ENCODE measurements at places on chromosomes 12 and 14.

- no peaks in the 10 kb centered on the region for H3K36me3 ChIP-seq
- H3K27ac ChIP-seq, result no peak overlapping the region
- H3K27me3 ChIP-seq, result no peaks in the 10 kb centered on the region
- H3K4me3 ChIP-seq, result no peak overlapping the region
- H3K4me1 ChIP-seq, result peaks cover 41% of the 10 kb centered on the region
- no peak for DNase-seq
Measured at GRCh38 chr12:48031135-48031960, 27.1 kb upstream of the COL2A1 start.

DNA sequence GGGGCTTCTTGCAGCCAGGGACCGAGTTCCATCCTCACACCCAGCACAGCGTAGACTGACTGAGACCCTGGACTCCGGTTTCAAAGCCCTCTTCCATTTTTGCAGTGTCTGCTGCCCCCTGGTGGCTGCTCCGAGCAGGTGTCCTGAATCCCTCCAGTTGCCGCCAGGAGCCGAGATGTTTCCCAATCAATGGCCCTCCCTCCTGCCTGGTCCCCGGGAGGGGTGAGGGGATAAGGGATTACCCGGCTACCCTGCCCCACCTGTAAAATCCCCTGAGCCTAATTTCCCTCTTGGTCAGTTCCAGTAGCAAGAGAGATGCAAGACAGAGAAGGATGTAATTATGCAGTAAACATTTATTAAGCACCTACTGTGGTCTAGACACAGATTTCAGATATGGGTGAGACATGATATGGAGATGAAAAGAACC is 55.0 kb downstream of the PHETA1 start:
- H3K4me3 ChIP-seq, result no peak overlapping the region
- H3K4me1 ChIP-seq, result no peaks in the 10 kb centered on the region
- peaks cover 10% of the 10 kb centered on the region for H3K36me3 ChIP-seq
- DNase-seq, result peak; percentile 90
- H3K27me3 ChIP-seq, result peaks cover 3% of the 10 kb centered on the region

DNA sequence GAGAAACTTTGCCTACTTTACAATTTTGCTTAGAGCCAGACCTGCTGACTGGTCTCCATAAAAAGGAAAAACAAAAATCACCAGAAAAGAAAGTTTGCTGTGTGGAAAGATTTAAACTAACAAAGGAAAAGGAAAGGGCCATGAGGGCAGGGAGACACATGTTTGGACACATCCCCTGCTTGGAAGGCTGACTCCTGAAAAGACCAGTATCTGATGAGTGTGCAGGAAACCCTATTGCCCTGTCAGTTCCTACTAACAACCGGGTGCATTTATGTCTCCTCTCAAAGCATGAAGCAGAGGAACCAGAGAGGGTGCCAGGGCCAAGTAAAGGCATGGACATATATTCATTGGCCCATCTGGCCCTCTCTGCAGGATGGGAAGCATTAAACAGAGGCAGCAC is 7.0 kb upstream of the STAB2 start:
- no peak overlapping the region for H3K27ac ChIP-seq
- H3K36me3 ChIP-seq, result no peaks in the 10 kb centered on the region

- H3K27me3 ChIP-seq, result no peaks in the 10 kb centered on the region
- H3K36me3 ChIP-seq, result peaks cover 33% of the 10 kb centered on the region
- no peak overlapping the region for H3K4me3 ChIP-seq
- no peaks in the 10 kb centered on the region for H3K4me1 ChIP-seq
- DNase-seq, result no peak
- no peak overlapping the region for H3K27ac ChIP-seq
Measured at GRCh38 chr12:46227616-46228015, 41.2 kb downstream of the SLC38A1 start.

GRCh38 chr12:94242901-94243300 is 94.5 kb downstream of the PLXNC1 start:
- no peak overlapping the region for H3K4me3 ChIP-seq
- no peak for DNase-seq
- no peak overlapping the region for H3K27ac ChIP-seq
- H3K36me3 ChIP-seq, result no peaks in the 10 kb centered on the region

- H3K27ac ChIP-seq, result no peak overlapping the region
- peaks cover 3% of the 10 kb centered on the region for H3K4me1 ChIP-seq
- H3K27me3 ChIP-seq, result peaks cover 6% of the 10 kb centered on the region
- no peak overlapping the region for H3K4me3 ChIP-seq
Measured at GRCh38 chr12:92756898-92757596, 54.3 kb downstream of the PLEKHG7 start.

DNA sequence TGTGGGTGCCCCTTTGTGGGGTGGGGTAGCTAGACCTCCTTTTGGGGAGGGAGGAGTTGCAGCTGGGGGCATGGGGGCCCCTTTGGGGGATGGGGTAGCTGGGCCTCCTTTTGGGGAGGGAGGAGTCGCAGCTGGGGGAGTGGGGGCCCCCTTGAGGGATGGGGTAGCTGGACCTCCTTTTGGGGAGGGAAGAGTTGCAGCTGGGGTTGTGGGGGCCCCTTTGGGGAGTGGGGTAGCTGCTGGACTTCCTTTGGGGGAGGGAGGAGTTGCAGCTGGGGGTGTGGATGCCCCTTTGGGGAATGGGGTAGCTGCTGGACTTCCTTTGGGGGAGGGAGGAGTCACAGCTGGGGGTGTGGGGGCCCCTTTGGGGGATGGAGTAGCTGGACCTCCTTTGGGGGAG is 7.0 kb downstream of the NACA start:
- H3K4me3 ChIP-seq, result no peak overlapping the region
- H3K27ac ChIP-seq, result no peak overlapping the region
- peaks cover 52% of the 10 kb centered on the region for H3K36me3 ChIP-seq
- peaks cover 76% of the 10 kb centered on the region for H3K4me1 ChIP-seq
- no peak for DNase-seq
- no peaks in the 10 kb centered on the region for H3K27me3 ChIP-seq

GRCh38 chr12:108734200-108734906 is 3.0 kb upstream of the CORO1C start:
- peaks cover 12% of the 10 kb centered on the region for H3K4me1 ChIP-seq
- no peak for DNase-seq
- H3K4me3 ChIP-seq, result no peak overlapping the region
- H3K27me3 ChIP-seq, result no peaks in the 10 kb centered on the region

- H3K4me3 ChIP-seq, result no peak overlapping the region
- H3K27ac ChIP-seq, result no peak overlapping the region
- no peaks in the 10 kb centered on the region for H3K36me3 ChIP-seq
- H3K27me3 ChIP-seq, result no peaks in the 10 kb centered on the region
- peaks cover 31% of the 10 kb centered on the region for H3K4me1 ChIP-seq
Measured at GRCh38 chr12:19186722-19187661, 57.5 kb downstream of the PLEKHA5 start.

GRCh38 chr12:10501030-10501429 is 4.7 kb upstream of the EIF2S3B start:
- H3K27me3 ChIP-seq, result no peaks in the 10 kb centered on the region
- no peak overlapping the region for H3K4me3 ChIP-seq
- no peaks in the 10 kb centered on the region for H3K36me3 ChIP-seq
- H3K4me1 ChIP-seq, result no peaks in the 10 kb centered on the region

DNA sequence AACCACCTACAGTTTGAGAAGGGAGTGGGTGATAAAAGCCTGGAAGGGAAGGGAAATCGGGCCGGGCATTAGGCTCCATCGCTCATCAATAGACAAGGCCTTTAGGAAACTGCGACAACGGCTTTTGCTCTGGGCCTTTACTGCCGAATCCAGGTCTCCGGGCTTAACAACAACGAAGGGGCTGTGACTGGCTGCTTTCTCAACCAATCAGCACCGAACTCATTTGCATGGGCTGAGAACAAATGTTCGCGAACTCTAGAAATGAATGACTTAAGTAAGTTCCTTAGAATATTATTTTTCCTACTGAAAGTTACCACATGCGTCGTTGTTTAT is 261 bp upstream of the RNU7-1 start:
- peak overlapping the region; percentile 94 for H3K4me3 ChIP-seq
- peaks cover 47% of the 10 kb centered on the region for H3K4me1 ChIP-seq
- DNase-seq, result peak; percentile 74
- no peaks in the 10 kb centered on the region for H3K27me3 ChIP-seq

- H3K4me3 ChIP-seq, result no peak overlapping the region
- DNase-seq, result peak; percentile 37
- no peaks in the 10 kb centered on the region for H3K27me3 ChIP-seq
- peak overlapping the region; percentile 79 for H3K27ac ChIP-seq
- peaks cover 5% of the 10 kb centered on the region for H3K36me3 ChIP-seq
Measured at GRCh38 chr12:98439981-98440581, 75.3 kb upstream of the TMPO start.

- H3K36me3 ChIP-seq, result peaks cover 1% of the 10 kb centered on the region
- no peak overlapping the region for H3K27ac ChIP-seq
- no peak overlapping the region for H3K4me3 ChIP-seq
- H3K4me1 ChIP-seq, result no peaks in the 10 kb centered on the region
Measured at GRCh38 chr14:37150414-37150813, 22.0 kb downstream of the SLC25A21 start.

GRCh38 chr12:105492591-105493545 is 162.4 kb downstream of the C12orf75 start:
- DNase-seq, result no peak
- H3K4me1 ChIP-seq, result peaks cover 18% of the 10 kb centered on the region
- peak overlapping the region; percentile 91 for H3K27ac ChIP-seq
- H3K4me3 ChIP-seq, result no peak overlapping the region
- H3K36me3 ChIP-seq, result peaks cover 7% of the 10 kb centered on the region

DNA sequence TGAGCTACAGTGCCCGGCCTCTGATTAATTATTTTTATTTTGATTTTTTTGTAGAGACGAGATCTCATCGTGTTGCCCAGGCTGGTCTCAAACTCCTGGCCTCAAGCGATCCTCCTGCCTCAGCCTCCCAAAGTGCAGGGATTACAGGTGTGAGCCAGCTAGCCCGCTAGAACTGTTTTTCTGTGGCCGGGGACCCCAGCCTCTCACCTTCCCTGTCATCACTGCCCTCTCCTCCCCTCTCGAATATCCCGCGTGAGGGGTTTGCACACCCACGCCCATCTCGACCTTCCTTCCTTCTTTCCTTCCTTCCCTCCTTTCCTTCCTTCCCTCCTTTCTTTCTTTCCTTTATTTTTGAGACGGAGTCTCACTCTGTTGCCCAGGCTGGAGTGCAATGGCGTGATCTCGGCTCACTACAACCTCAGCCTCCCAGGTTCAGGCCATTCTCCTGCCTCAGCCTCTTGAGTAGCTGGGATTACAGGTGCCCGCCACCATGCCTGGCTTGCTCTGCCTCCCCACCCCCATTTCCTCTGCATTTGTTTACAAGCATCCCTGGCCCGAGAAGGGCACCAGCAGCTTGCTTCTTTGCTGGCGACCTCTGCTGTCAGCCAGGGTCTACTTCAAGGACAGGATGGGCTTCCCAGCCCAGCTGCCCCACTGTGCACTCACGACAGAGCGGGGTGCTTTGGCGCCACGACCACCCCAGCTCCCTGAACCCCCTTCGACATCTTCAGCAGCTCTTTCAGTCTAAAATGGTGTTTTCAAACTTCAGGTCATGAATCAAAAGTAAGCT is 4.3 kb upstream of the TRAF3 start:
- H3K27ac ChIP-seq, result no peak overlapping the region
- peaks cover 11% of the 10 kb centered on the region for H3K4me1 ChIP-seq
- H3K27me3 ChIP-seq, result no peaks in the 10 kb centered on the region
- H3K36me3 ChIP-seq, result no peaks in the 10 kb centered on the region
- DNase-seq, result no peak

- no peak overlapping the region for H3K4me3 ChIP-seq
- H3K27ac ChIP-seq, result no peak overlapping the region
- peaks cover 41% of the 10 kb centered on the region for H3K4me1 ChIP-seq
- no peaks in the 10 kb centered on the region for H3K36me3 ChIP-seq
Measured at GRCh38 chr14:61516118-61516743, 179.1 kb upstream of the HIF1A start.

DNA sequence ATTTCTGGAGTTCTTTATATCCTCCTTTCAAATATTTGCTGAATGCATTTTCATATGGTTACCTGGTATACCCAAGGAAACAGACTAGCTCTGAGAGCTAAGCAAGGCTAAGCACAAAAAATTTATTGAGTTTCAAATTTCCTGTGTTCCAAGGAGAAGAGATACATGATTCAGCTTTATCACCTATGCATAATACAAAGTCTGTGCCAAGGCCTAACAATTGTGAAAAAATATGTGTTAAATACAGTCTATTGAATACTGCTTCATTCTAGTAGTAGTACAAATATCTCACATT is 103.7 kb upstream of the LGR5 start:
- no peaks in the 10 kb centered on the region for H3K36me3 ChIP-seq
- no peak overlapping the region for H3K4me3 ChIP-seq
- no peaks in the 10 kb centered on the region for H3K27me3 ChIP-seq
- H3K4me1 ChIP-seq, result no peaks in the 10 kb centered on the region
- no peak overlapping the region for H3K27ac ChIP-seq

GRCh38 chr14:20612403-20612802 is 21.2 kb upstream of the RNASE12 start:
- no peak for DNase-seq
- no peaks in the 10 kb centered on the region for H3K27me3 ChIP-seq
- H3K36me3 ChIP-seq, result no peaks in the 10 kb centered on the region

DNA sequence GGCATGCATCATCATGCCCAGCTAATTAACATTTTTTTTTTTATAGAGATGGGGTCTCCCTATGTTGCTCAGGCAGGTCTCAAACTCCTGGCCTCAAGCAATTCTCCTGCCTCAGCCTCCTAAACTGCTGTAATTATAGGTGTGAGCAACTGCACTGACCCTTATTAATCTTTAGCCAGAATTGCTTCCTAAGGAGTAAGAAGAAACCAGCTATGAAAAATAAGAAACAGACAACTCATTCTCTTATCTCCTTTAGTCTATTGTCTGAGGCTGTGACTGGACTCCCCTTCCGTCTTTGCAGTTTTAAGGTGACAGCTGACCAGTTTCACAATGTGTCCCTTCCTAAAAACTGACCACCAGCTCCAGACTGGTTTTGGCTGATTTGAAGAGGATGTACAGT is 52.4 kb downstream of the EMP1 start:
- no peak overlapping the region for H3K27ac ChIP-seq
- no peak for DNase-seq
- H3K4me1 ChIP-seq, result no peaks in the 10 kb centered on the region
- H3K36me3 ChIP-seq, result no peaks in the 10 kb centered on the region

DNA sequence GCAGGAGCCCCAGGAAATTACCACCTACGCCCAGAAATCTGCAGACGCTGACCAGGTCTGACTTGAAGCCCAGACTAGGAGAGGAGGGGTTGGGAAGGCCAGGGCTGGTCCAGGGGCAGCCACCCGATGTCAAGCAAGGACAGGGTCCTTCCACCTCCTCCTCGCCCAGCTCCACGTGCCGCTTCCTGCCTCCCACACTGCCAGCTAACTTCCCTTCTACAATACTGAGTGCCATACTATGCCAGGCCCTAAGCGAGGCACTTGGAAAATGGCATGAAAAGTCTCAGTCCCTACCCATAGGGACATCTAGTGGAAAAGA is 71.7 kb downstream of the SETD3 start:
- H3K27ac ChIP-seq, result no peak overlapping the region
- H3K27me3 ChIP-seq, result no peaks in the 10 kb centered on the region
- no peak for DNase-seq
- H3K4me1 ChIP-seq, result peaks cover 23% of the 10 kb centered on the region

- no peak for DNase-seq
- peaks cover 45% of the 10 kb centered on the region for H3K4me1 ChIP-seq
- H3K27me3 ChIP-seq, result no peaks in the 10 kb centered on the region
- no peak overlapping the region for H3K4me3 ChIP-seq
Measured at GRCh38 chr14:59320763-59321625, 132.5 kb downstream of the DAAM1 start.
